ENCODE measurements at places on chromosomes 3 and 15.
A peak's percentile ranks its signal among the peaks of the same experiment; 100 is the strongest.

DNA sequence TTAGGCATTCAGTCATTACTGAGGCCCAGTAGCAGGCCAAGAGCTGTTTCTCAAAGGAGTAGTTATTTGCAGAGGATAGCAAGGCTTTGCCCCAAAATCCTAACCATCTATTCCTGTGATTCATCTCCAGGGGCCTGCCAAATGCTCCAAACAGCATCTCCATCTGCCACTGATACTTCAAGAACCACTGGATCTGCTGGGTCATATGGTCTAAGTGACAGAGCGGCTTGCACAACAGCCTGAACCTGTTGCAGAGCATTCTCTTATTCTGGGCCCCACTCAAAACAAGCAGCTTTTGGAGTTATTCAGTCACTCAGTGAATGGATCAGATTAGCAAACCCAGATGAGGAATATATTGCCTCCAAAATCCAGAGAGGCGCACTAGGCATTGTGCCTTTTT is 68.8 kb upstream of the ALDH1A3 start:
- no peak for DNase-seq

DNA sequence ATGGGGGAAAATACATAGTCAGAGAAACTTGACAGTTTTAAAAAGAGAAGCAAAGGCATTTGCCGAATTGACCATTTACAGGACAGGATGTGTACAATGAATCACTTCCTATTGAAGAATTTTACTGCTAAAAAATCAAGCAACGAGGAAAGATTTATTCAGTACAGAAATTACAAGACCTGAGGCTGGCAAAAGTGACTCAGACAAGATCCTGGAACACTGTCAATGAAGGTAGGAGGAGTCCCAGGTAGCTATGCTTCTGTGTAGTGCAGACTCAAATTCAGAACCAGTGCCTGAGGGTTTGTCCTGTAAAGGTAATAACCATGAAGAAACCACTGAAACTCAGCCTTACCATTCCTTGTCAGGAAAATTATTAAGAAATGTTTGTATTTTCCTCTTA is 120.9 kb downstream of the ZMAT3 start:
- DNase-seq = no peak

DNA sequence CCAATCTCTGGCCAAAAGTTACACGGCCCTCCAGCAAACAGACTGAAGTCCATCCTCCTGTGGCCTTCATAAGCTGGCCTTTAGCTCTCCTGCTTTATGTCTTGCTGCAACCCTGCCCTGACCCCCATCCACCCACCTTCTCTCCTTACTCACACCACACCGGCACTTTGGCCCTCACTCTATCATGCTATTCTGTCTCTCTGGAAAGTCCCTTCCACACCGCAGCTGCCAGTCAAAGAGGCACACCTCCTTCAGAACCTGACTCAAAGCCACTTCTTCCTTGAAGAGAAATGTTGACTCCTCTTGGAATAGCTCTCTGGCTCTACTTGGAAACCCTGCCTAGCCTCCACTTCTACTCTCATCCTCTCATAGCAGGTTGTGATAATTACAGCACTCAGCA is 4.5 kb downstream of the GPR156 start:
- DNase-seq = no peak

DNA sequence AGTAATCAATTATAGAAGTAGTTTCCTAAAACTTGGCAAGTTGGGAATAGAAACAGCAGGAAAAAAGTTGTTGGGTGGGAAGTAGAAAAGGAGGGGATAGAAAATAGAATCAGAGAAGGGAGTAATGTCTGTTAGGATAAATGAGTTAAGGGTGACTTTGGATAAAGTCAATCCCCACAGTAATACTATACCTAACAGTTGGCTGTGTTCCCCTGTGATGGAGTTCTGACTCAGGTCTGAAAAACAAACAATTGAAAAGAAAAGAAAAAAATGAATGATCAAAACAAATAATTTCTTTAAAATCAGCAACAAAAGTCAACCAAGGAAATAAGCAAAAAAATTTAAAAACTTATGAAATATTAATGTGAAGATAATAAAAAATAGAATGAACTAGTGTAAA is 50.3 kb downstream of the EMC4 start:
- DNase-seq = no peak

DNA sequence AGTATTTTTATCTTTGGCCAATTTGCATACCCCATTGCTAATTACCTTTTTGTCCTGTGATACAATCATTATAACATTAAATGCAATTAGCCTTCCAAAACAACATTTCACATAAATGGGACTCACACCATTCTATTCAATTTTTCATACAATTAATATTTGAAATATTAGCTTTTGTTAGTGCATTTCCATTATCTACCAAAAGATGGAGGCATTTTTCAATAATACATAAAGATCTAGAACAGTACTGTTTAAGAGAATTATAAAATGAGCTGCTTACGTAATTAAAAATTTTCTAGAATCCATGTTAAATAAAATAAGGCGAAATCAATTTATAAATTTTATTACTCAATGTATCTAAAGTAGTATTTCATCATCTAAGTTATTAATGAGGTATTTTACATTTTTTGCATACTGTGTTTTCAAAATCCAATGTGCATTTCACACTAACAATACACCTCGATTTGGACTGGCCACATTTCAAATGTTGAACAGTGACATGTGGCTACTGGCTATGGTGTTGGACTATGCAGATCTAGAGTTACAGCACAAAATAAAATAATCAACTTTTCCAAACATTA is 74.3 kb downstream of the TJP1 start:
- DNase-seq = no peak

DNA sequence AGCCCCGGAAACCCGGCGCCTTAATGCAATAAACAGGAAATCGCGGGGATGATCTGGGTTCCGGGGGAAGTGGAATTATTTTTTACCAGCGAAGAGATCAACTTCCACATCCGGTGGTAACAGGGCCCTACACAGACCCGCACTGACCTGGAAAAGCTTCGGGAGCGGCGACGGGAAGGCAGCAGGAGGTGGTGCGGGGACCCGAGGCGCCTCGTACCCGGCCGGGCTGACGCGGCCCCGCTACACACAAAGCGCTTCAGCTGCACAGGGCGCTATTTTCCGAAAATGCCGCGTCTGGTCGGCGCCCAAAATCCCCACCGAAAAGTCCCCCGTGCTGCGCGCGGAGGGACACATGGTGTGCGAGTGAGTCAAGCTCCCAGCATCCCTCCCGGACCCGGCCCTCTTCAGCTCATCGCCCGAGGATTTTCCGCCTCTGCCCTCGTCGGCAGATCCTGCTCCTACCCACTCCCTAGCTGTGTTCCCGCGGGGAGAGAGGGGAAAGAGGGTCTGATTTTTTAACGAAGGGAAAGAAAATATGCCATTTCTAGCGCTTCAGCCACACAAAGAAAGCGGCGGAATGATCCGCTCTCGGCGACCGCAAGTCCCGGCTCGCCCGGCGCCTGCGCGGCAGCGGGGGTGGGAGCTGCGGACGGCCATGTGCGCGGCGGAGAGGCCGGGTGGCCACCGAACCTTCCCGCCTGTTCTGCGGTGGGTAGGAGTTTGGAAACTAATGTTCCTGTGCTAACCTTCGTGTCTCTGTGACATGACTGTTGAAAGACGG is at the start of gene GABPB1:
Gene GABPB1 (minus strand): TSS at position 361 of the 781 bp plus-strand sequence. CDS start 45,400 bp downstream, outside the sequence.
- DNase-seq = peak; percentile 95

DNA sequence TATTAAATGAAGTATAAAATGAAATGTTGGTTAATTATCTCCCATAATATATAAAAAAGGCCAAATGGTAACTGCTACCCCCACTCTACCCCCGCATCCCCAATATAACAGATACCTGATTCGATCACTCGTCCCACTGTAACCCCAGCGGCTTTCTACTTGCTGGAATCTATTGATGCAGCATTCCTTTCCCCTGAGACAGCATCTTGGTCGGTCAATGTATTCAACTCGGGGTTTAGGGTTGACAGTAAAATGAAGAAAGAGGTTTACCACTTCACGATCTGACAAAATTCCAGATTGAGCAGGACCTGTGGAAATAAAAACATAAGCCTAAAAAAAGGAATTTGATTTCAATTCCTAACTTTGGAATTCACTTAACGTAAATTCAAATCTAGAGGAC is 18.6 kb upstream of the C15orf40 start:
- no peak for DNase-seq

- DNase-seq = no peak
Observed at GRCh38 chr3:125003369-125003853, 52.4 kb downstream of the HEG1 start.

DNA sequence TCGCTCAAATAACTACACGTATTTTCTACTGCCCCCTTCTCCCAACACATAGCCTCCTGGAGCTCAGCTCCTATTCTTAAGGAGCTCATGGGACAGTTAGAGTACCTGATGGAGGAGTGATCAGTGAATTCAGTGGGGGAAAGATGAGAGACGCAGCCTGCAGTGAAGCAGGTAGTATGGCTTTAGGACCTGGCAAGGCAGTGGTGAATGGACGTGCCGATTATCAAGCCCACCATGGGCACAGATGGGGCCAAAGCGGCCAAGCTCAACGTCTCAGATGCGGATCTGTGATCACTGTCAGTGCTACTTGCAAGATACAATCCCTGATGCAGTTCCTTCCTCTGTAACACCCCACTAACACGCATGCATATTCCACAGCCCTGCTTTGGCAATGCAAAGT is 45.8 kb upstream of the ATP2B2 start:
- DNase-seq = no peak

GRCh38 chr3:50164984-50165909 is 10.1 kb downstream of the SEMA3F start:
- DNase-seq = no peak

DNA sequence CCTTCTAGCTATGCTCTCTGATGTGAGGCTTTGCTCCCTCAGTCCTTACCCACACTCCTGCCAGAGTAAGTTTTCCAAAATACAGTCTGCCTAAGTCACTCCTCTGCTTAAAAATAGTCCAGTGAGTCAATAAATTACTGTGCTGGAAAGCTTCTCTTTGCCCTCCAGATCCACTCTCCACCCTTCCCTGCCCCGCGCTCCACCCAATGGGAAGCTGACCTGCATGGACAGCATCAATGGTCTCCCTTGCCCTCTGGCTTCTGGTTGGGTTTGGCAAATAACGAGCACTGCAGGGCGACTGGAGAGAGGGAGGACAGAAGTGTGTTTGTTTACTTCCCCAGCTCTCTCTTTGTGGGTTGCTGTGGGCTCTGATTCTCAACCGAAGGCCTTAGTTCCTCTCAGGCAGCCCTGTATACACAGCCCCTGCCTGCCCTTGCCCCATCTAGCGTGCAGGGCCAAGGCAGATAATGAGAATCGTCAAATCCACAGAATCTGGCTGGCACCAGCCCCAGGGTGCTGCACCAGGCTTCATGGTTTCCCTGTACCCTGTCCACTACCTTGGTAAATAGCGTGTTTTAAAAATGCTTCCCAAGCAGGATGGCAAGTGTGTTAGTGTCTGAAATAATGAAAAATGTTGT is 110.4 kb downstream of the ADAMTSL3 start:
- no peak for DNase-seq

GRCh38 chr15:42704492-42704926 is 32.4 kb downstream of the CDAN1 start:
- no peak for DNase-seq

DNA sequence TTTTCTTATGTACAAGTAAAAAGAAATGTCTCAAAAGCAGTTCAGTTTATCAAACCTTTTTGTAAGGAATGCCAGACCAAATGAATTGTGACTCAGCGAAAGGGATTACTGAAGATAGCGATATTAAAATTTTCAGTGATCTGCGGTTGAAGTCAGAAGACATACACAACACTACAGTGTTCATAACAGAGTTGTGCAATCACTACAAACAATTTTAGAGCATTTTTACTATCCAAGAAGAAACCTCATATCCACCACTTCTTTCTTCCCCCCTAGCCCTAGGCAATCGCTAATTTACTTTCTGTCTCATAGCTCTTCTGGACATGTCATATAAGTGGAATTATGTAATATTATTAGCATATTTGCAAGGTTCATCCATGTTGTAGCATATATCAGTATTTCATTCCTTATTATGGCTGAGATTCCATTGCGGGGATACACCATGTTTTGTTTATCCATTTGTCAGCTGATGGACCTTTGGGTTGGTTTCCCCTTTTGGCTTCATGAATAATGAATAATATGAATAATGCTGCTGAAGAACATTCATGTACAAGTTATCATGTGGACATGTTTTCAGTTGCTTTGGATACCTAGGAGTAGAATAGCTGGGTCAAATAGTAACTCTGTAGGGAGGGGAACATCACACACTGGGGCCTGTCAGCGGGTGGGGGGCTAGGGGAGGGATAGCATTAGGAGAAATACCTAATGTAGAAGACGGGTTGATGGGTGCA is 23.6 kb upstream of the ALPK3 start:
- no peak for DNase-seq

GRCh38 chr15:90044916-90045371 is 43.8 kb downstream of the ZNF710 start:
- no peak for DNase-seq

GRCh38 chr15:32998979-32999672 is 195.4 kb downstream of the FMN1 start:
- DNase-seq = no peak

DNA sequence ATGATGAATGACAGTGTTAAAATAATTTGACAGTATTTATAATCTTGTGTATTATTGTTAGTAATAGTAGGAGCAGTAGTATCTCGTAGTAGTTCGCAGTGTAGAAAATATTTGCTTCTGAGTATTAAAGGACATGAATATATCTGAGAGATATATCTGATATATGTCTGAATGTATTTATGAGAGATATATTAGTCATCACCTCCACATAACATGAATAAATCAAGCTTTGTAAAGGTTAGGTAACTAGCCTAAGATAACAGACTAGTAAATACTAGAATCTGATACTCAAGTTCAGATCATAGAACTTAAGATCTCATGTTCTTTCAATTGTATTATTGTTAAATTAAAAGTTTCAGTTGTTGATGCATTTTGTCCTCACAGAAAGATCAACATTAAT is 130.5 kb downstream of the UBE2E2 start:
- no peak for DNase-seq

- DNase-seq = no peak
Observed at GRCh38 chr15:63196842-63197241, 7.4 kb downstream of the RAB8B start.

DNA sequence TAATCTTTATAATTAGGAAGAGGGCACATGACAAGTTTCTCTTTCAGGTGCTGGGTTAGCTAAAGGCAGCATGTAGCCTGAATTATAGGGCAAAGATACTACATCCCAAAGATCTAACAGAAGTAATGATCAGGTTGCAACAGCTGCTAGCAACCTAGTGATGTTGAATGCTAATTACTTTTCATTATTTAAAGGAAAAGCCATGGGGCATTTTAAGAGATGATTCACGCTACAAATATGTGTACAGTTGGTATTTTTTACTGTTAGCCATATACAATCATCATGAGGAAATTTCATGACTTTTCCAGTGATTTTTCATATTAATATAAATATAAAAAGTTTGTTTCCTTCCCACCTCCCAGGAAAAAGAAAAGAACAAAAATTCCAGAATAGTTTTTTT is 43.0 kb downstream of the NEK10 start:
- no peak for DNase-seq

- DNase-seq = no peak
Observed at GRCh38 chr3:124664804-124665203, 65.4 kb upstream of the UMPS start.

GRCh38 chr3:156291272-156292123 is 171.1 kb downstream of the KCNAB1 start:
- DNase-seq = no peak

- DNase-seq = no peak
Observed at GRCh38 chr3:59995563-59995962, 945.7 kb upstream of the CFAP20DC start.

GRCh38 chr15:88489321-88489720 is 21.8 kb downstream of the MRPS11 start:
- no peak for DNase-seq

GRCh38 chr15:34850121-34850520 is 54.8 kb upstream of the ACTC1 start:
- no peak for DNase-seq

Data from chondrocyte (in vitro differentiated cells).